ENCODE measurements at places on chromosomes 1 and 21. TPM values are rescaled to one million over a fixed set of nuclear protein-coding genes. Genes with fewer than 3 reads are reported as not detected.

DNA sequence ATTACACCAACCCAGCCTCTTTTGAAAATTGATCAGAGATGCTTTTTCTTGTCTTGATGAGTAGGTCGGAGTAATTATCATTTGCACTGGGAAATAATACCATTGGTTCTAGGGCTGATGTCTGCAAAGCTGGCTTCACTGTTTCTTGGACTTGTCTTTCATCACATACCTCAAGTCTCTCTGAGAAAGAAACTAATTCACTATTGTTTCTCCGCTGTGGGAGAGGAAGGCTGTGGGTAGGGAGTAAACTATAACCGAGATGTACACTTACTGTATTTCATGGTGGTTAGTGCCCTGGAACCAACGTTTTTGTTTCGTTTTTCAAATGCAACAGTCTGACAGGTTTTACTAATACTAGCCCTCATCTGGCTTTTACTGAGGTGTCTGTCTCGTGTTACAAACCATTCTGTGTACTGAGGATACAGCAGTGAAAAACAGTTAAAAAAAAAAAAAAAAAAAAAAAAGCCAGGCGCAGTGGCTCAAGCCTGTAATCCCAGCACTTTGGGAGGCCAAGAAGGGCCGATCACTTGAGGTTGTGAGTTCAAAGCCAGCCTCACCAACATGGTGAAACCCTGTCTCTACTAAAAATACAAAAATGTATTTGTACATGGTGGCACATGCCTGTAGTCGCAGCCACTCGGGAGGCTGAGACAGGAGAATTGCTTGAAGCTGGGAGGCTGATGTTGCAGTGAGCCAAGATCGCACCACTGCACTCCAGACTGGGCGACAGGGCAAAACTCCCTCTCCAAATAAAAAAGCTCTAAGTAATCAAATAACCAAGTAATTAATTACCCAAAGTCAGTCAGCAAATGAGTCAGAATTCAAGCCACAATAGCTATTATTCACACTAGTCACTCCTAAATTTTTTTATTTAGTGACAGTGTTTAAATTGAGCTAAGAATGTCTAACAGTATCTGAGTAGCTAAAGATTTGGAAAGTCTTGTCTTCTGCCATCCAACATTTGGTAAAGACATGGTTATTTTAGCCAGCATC, 23.3 kb downstream of the TOMM20 start:
- peak; percentile 32 for DNase-seq

The XCL2 gene
- polyA plus RNA-seq = not detected

DNA sequence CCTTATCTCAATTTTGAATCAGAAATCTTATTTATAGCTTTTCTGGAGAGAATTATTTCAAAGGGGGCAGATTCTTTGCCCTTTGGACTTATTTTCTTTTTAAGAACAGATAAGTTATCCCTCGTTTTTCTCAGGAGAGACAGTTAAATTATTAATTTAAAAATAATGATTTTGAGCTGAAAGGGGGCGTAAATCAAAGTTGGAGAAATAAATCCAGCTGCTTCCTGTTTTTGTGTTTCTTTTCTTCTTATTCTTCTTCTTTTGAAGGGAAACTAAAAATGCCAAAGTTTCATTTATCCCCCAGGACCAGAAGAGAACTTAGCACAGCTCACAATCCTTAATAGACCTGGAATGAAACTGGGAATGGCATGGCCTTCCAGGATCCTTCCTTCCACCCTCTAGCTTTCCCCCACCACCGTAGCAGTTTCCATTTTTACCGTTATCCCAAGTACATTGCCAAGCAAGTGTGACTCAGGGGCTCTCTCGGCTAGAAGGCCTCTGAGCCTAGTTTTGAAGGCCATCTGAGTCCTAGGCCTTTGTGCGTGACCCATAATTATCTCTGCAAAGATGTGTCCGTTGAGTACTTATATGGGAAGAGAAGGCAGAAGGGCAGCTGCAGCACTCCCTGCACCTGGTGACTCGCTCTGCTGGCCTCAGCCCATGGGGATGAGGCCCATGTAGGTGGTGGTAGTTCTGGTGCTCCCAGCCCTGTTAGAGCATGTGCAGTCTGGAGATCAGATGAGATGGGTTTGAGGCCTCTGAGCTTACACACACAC, 181.7 kb downstream of the ROR1 start:
- peak; percentile 20 for DNase-seq

The BNIPL gene
- polyA plus RNA-seq = not detected

The THBS3 gene
- polyA plus RNA-seq = 14.9 TPM

The NLRP3 gene
- 0.84 TPM for polyA plus RNA-seq

GRCh38 chr1:235910357-235911299, 43.9 kb upstream of the LYST start:
- peak; percentile 98 for DNase-seq

GRCh38 chr1:232150770-232151548, 479.0 kb downstream of the SIPA1L2 start:
- no peak for DNase-seq
